CD8-positive, alpha-beta T cell (primary cell): ENCODE measurements at places on chromosomes 7 and 10. TPM values are rescaled to one million over a fixed set of nuclear protein-coding genes. Genes with fewer than 3 reads are reported as not detected.

RP9 gene
- total RNA-seq, result 20.2 TPM

C7orf57 gene
- total RNA-seq, result not detected

DNA sequence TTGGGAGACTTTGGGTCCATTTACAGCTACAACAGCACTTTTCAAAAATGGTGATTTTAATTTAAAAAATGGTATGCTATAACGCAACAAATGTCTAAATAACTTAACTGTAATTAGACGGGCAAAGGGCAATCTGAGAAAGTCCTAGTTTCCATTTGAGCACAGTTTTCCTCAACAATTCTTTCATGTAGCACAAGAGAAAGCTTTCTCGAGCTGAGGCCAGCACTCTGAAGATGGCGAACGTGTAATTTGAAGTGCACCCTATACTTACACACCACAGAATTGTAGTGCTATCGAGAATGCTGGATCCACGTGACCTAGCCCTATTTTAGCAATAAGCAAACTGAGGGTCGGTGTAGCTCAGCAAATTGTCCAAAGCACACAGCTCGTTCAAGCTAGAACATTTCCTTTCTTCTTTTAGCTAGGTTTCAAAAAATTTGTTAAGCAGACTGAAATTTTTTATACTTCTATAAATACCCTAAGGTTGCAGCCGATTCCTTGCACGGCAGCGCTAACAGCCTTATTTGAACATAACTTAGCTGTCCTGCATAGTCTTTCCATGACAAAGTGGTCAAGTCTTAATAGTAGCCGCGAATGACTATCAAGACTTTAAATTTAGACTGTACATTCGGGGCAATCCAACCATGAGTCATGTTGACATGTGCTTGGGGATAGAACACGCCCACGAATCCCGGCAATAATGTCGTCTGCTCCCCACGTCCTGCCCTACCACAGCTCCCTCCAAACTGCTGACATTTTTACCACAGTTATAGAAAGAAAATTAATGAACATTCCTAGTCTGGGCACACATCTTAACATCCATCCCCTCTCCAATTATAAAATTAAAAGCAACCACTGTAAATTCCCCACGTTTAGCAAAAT, 10.0 kb downstream of the KLF6 start:
- no peak for DNase-seq

DNA sequence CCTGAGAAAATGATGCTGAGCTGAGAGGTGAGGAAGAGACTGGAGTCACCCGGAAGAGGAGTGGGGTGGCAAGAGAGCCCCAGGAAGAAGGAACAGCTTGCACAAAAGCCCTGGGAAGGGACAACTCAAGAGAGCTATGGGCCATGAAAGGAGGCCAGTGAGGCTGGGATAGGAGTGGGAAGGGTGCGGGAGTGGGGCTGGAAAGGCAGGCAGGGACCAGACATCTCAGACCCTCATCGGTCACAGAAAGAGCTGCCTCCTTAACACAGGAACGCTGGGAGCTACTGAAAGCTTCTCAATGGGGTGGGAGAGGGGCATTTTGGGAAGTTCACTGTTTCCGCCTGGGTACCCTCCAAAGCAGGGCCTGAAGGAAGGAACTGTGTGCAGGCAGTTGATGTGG, 122.0 kb upstream of the UNC5B start:
- DNase-seq, result peak; percentile 17

GRCh38 chr7:11710377-11710776, 121.6 kb downstream of the THSD7A start:
- DNase-seq, result no peak

DNA sequence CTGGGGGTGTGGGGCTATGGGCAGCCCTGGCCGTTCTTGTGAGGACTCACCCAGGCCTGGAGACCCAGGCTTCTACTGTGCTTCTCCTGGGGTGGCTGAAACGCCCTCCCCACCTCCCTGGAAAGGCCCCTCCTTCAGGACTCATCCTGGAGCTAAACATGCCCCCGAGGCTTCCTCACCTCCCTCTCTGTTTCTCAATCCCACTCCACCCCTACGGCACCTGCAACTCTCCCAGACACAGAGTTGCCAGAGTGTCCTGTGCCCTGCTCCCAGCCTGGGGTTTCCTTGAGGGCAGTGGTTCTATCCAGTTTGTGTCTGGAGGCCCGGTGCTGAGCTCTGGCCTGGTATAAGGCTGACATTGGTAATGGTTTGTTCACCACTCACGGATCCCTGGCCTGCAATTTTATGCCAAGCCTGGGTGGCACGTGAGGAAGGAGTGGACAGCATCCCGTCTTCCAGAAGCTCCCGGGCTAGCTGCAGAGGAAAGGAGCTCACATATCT, 68.0 kb downstream of the GRID1 start:
- peak; percentile 25 for DNase-seq

DNA sequence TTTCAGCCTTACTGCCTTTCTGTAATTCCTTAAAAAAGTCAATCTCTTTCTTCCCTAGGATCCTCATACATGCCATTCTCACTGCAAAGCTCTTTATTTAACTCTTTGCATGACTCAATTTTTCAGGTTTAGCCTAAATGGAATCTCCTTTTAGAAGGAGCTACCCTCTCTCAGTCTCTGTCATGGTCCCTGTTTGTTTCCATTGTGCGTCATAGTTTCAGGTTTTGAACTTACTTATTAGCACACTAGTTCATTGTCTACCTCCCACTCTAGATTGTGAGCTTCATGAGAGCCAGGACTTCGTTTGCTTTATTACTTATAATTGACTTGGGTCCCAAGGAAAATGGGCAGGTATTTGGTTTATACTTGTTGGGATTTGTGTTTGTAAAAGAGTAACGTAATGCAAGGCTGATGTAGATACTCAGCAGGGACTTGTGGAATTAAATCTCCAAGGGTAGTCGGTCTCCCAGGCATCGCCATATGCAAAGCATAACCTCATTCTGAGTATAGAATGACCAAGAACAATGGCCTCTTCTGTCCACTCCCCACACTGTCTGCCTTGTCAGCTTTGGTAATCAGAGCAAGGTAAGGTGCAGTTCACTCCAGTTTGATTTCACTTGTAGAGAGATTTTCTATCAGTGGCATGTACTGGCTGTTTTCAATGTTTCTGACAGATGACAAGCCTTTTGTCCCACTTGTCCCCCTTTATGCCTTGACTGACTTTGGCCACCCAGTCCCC, 252.0 kb downstream of the SORCS3 start:
- DNase-seq, result no peak

DNA sequence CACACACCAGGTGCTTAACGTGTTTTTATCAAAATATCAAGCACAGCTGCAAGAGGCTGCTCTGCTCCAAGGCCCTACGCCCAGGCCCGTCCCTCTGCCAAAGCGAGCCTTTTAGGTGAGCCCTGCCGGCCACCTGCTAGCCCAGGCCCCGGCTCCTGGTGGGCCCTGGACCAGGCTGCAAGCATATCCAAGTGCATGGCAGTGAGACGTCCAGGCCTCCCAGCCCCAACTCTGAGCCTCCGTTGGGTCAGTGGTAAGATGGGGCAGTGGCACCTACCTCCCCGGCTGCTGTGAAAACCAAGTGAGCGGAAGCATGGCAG, 136.2 kb downstream of the LHPP start:
- no peak for DNase-seq

DNA sequence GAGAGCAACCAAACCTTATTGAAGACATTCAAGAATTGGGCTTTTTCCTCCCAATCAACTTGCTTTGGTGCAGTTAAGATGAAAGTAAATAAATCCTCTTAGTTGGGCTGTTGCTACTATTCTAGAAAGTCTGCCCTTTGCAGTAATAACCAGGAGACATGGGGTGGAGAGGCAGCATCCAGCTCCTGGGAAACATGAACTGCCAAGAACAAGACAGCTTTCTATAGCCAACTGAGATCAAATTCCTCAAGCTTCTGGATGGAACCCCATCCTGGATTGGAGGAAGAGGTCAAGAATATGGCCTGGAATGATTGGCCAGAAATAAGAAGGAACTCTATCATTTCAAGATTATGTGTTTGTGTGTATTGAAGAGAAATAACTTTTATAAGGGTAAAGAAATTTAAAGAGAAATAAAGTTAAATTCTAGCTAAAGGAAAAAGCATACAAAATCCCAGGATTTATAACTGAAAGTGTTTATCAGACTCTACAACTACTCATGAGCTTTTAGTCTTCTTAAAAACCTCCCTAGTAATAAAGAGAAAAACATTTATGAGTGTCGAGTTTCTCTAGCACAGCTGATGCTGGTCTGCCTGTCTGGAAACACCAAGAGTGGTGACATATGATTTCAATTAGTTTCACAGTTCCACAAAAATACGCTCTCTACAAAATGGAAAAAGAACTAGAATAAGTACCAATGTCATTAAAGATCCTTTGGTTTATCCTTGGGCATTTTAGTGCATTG, 70.1 kb upstream of the COL1A2 start:
- no peak for DNase-seq

DNA sequence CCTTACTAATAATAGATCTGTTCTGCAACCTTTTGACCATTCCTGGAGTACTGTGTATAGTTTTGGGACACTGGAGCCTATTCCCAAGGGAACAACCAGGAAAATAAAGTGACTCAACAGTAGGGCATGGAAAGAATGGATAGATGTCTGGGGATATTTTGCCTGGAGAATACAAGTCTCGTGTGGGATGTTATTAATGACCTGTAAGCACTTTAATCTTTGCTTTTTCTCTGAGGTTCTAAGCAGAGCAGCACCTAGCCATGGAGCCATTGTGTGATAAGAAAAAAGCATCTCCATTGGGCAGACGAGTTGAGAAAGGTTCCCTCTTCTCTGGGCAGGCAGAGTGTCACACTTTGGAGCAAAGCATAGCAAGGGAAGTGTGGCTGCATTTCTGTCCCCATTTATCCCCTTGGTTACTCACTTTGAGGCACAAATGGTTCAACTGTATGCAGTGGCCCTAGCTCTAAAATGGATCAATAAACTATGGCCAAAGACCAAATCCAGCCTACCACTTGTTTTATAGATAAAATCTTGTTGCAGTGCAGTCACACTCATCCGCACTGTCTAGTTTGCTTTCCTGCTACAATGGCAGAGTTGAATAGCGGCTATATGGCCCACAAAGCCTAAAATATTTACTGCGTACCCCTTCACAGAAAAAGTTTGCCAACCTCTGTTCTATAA, 21.0 kb upstream of the CCDC71L start:
- DNase-seq, result no peak

DNA sequence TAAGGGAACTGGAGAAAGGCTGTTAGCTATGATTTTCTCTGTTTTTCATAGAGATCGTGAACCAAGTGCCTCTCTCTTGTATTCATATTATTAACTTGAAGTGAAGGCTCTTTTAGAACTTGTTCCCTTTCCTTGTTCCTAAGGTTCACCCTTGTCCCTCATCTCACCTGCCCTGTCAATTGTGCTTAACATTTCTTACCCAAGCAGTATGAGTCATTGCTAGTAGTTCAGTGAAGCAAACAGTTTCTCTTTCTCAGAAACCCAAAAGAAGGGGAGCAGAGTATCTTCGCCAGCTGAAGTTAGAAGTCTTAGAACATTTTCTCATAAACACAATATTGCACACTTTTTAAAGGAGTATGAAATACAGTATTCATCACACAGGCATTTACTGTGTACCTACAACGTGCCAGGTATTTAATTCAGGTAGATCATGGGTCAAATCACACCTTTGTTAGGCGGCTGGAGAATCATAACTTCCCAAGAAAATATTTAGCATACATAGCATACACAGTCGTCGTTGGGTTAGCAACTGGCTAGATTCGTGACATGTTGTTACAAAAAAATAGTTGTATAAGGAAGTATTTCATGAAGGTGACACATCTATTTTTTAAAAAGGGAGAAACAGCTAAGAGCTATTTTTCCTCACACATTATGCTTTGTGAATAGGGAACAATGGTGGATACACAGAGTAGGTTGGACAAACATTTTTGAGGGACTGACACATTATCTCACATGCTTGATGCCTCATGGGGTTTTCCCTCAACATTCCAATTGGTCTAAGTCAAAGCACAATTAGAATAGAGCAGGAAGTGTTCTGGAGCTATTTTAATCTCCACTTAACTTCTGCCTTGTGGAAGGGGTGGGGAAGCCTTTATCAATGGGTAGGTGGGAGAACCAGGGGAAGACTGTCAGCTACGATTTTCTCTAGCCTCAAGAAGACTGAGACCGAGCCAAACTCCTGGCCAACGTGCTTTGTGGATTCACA, 13.2 kb downstream of the HDAC9 start:
- DNase-seq, result no peak

GRCh38 chr7:78301407-78301806, 502.8 kb downstream of the PHTF2 start:
- no peak for DNase-seq

GRCh38 chr10:23148214-23148613, 43.9 kb upstream of the PTF1A start:
- no peak for DNase-seq

GRCh38 chr10:124671486-124672075, 72.6 kb downstream of the FAM53B start:
- no peak for DNase-seq

DNA sequence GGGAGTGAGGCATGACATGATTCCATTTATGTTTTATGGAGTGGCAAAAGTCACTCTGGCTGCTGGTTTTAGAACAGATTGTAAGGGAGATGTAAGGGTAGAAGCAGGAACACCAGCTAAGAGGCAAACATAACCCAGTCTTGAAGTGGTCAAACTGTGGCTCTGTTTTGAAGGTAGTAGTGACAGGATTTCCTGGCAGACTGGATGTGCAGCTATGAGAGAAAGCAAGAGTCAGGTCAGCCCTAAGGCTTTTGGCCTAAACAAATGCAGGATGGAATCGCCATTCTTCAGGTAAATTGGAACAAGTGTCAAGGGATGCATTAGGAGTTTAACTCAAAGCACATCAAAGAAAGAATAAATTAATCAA, 175.3 kb upstream of the AGR3 start:
- no peak for DNase-seq

DNA sequence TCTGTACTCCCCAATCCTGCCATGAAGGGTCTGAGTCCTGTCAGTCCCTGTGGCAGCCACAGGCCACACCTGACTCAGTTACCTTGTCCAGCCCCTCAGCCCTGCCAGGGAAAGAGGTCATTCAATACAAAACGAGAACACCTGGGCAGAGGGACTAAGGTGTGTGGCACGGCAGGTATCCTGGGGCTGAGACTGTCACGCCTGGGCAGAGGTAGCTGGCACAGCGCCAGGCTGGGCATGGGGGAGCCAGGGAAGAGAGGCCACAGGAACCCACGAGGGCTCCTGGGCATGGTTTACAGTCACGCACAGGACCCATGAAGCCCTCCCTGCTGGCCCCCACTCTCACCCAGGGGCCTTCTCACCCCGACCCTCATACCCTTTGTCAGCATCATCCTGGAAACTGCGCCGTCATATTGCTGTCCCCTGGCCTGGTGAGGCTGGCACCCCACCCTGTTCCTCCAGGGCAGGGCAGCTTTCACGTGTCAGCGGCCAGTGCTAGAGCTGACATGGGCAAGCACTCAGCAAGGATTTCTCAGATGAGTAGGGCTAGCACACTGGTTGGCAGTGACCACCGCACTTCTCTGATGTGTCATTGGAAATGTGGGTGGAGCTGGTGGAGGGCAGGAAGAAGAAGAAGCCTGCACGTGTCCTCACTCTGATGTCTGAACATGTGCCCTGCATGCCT, 42.7 kb downstream of the LRRC18 start:
- DNase-seq, result no peak

- no peak for DNase-seq
Observed at GRCh38 chr10:131041441-131041840, 270.1 kb downstream of the TCERG1L start.
